ENCODE measurements at places on chromosomes 3 and 15. TPM values are rescaled to one million over a fixed set of nuclear protein-coding genes. Genes with fewer than 3 reads are reported as not detected.
A peak's percentile ranks its signal among the peaks of the same experiment; 100 is the strongest.

The SAXO2 gene
- 14.3 TPM for total RNA-seq

The ARNT2 gene
- total RNA-seq: not detected

The LOXL1 gene
- total RNA-seq: 3.5 TPM

The YEATS2 gene
- 48.7 TPM for total RNA-seq

The RLBP1 gene
- not detected for total RNA-seq

The INKA1 gene
- 0.60 TPM for total RNA-seq

The TRH gene
- total RNA-seq: not detected

The RTP4 gene
- 18.9 TPM for total RNA-seq

The CDHR4 gene
- total RNA-seq: 0.08 TPM

GRCh38 chr3:177642804-177643125 lies 445.5 kb upstream of the TBL1XR1 start:
- peaks cover 48% of the 10 kb centered on the region for H3K4me1 ChIP-seq
- peaks cover 6% of the 10 kb centered on the region for H3K36me3 ChIP-seq
- no peaks in the 10 kb centered on the region for H3K27me3 ChIP-seq
- H3K4me3 ChIP-seq: no peak overlapping the region
- H3K27ac ChIP-seq: peak overlapping the region; percentile 70
- DNase-seq: peak; percentile 8

DNA sequence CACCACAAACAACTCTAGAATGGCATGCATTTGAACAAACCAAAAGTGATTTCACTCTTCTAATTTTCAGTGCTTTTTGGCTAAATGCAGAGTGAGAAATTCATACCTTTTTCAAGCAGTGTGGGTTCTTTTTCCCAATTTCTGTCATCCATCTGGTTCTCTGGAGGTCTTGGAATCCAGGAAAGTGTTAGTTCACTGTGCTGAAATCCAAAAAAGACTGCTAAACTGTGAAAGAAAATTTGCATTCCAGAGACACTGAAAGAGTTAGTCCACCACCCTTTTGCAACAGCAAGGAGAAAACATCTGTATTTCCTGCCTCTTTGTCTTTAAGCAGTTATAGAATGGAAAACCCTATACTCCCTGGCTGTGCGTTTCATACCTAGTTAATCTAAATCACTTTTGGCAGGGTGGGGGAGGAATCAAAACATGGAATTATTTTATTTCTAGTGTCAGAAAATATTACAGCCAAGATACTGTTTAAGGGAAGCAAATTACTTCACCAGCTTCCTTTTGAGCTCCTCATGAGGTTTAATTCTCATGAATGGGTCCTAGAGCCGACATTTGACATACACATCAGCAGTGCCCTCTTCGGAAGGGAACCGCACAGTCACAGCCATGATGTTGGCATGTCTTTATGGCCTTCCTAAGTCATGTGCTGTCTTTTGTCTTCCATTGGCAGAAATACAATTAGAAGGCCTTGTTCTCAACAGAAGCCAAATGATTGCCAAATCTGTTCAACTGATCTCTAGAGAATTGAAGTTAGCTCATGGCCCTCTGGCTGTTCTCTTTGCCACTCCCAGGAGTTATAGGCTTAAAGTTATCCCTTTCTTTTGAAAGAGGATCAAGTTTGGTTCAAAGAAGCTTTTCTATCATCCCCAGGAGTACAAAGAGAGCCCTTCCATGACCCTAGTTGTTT lies 317.7 kb upstream of the TPRG1 start:
- no peaks in the 10 kb centered on the region for H3K27me3 ChIP-seq
- H3K4me3 ChIP-seq: no peak overlapping the region
- H3K4me1 ChIP-seq: no peaks in the 10 kb centered on the region
- DNase-seq: no peak
- no peaks in the 10 kb centered on the region for H3K36me3 ChIP-seq

GRCh38 chr3:11375333-11376088 lies 103.3 kb downstream of the ATG7 start:
- H3K4me1 ChIP-seq: peaks cover 4% of the 10 kb centered on the region
- H3K27ac ChIP-seq: no peak overlapping the region
- H3K36me3 ChIP-seq: peaks cover 9% of the 10 kb centered on the region
- no peak overlapping the region for H3K4me3 ChIP-seq

- no peak overlapping the region for H3K27ac ChIP-seq
- H3K4me1 ChIP-seq: no peaks in the 10 kb centered on the region
- H3K36me3 ChIP-seq: no peaks in the 10 kb centered on the region
- H3K4me3 ChIP-seq: no peak overlapping the region
These were observed 84.3 kb downstream of the ADAMTS7 start for GRCh38 chr15:78726870-78727551.

GRCh38 chr3:16388850-16389441 lies 123.9 kb downstream of the OXNAD1 start:
- H3K27ac ChIP-seq: no peak overlapping the region
- H3K4me3 ChIP-seq: no peak overlapping the region
- DNase-seq: no peak
- peaks cover 20% of the 10 kb centered on the region for H3K4me1 ChIP-seq
- H3K36me3 ChIP-seq: peaks cover 59% of the 10 kb centered on the region
- H3K27me3 ChIP-seq: no peaks in the 10 kb centered on the region

DNA sequence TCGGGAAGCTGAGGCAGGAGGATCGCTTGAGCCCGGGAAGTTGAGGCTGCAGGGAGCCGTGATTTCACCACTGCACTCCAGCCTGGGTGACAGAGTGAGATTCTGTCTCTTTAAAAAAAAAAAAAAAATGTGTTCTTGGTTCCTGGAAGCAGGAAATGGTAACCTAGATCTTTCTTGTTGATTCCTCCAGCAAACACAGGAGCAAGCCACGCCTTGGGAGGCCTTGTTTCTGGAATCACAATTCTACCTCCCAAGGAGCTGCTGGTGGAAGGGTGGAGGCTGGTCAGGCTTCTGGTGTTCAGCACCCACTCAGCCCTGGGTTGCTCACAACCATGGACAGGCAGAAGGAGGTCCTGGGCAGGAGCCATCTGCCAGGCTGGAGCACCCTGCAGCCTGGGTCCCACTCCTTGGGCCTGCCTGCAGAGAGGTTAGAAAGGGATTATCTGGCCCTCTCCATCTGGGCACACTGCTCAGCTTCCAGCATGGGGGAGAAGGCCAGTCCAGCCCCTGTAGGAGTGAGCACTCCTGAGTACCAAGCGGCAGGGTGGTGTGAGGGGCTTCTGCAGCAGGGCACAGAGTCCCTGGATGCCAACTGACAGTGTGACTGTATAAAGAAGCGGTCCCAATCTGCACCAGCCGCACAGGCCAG lies 65.6 kb downstream of the ABTB1 start:
- peaks cover 8% of the 10 kb centered on the region for H3K4me1 ChIP-seq
- no peak overlapping the region for H3K4me3 ChIP-seq
- no peaks in the 10 kb centered on the region for H3K36me3 ChIP-seq
- no peak for DNase-seq
- peaks cover 16% of the 10 kb centered on the region for H3K27me3 ChIP-seq

DNA sequence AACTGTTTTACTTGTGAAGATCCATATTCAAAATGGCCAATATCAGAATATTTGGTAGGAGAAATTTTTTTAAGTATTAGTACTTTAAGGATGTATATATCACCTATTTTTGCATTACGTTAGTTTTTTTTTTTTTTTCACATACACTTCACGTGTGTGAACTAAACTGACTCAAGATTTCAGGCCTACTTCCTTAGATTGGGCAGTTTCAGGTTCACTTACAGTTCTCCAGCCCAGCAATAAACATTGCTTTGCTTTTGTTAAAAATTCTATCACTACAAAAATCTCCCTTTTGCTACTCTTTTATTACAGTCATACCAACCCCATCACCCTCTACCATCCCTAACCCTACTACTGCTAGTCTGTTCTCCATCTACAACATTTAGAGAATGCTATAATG lies 183.6 kb downstream of the KCNH8 start:
- H3K27ac ChIP-seq: no peak overlapping the region
- H3K4me3 ChIP-seq: no peak overlapping the region
- DNase-seq: no peak
- H3K4me1 ChIP-seq: no peaks in the 10 kb centered on the region

GRCh38 chr3:175073219-175073905 lies 214.2 kb downstream of the NAALADL2 start:
- H3K36me3 ChIP-seq: no peaks in the 10 kb centered on the region
- no peaks in the 10 kb centered on the region for H3K4me1 ChIP-seq
- no peak for DNase-seq

GRCh38 chr3:95705786-95706418 lies 1108.5 kb upstream of the EPHA6 start:
- H3K27ac ChIP-seq: peak overlapping the region; percentile 32
- peaks cover 3% of the 10 kb centered on the region for H3K4me1 ChIP-seq

DNA sequence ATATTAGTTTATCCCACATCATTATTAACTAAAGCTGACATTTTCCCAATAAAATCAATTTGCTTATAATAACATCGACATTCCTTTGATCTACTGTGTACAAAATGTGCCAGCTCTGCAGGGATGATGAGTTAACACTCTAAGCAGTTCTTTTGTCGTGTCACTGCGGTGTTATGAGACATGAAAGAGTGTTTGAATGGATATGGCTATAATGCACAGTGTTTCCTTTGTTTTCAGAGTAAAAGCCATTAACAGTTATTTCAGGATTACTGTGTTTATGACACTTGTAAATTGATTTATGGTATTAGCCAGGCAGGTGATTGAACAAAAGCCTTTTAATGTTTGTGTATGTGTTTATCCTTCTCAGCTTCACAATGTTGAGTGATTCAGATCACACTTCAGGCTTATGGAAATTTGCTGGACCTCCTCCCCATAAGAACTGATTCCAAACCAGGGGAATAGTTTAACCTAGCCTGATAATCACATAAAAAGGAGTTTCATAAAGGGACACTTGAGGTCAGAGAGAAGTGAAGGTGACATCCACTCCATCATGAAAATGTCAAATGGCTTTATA lies 115.7 kb downstream of the CHL1 start:
- DNase-seq: no peak
- no peak overlapping the region for H3K27ac ChIP-seq
- H3K27me3 ChIP-seq: peaks cover 4% of the 10 kb centered on the region
- no peaks in the 10 kb centered on the region for H3K36me3 ChIP-seq
- H3K4me3 ChIP-seq: no peak overlapping the region

GRCh38 chr15:70037292-70037640 lies 60.5 kb downstream of the TLE3 start:
- no peaks in the 10 kb centered on the region for H3K4me1 ChIP-seq
- H3K27me3 ChIP-seq: peaks cover 7% of the 10 kb centered on the region
- H3K36me3 ChIP-seq: no peaks in the 10 kb centered on the region
- no peak for DNase-seq

DNA sequence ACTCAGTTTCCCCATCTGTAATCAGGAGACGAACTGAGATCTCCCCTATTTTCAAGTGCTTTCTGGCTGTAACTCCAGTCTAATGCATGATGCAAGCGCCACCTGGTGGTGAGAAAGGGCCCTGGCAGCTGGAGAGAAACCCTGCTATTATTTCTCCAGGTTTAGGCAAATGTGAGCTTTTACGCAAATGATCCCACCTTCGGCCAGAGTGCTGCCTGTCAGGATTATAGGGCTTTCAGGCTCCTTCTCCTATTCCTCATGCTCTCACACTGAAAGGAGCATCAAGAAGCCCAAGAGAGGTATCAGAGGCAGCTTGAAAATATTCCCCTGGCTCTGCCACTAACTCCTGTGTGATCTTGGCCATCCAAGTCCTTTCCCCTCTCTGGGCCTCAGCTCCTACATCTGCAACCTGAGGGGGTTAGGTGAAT lies 93.9 kb upstream of the RASGRF1 start:
- DNase-seq: peak; percentile 75
- no peak overlapping the region for H3K27ac ChIP-seq
- H3K36me3 ChIP-seq: no peaks in the 10 kb centered on the region
- peaks cover 4% of the 10 kb centered on the region for H3K27me3 ChIP-seq
- H3K4me1 ChIP-seq: no peaks in the 10 kb centered on the region

DNA sequence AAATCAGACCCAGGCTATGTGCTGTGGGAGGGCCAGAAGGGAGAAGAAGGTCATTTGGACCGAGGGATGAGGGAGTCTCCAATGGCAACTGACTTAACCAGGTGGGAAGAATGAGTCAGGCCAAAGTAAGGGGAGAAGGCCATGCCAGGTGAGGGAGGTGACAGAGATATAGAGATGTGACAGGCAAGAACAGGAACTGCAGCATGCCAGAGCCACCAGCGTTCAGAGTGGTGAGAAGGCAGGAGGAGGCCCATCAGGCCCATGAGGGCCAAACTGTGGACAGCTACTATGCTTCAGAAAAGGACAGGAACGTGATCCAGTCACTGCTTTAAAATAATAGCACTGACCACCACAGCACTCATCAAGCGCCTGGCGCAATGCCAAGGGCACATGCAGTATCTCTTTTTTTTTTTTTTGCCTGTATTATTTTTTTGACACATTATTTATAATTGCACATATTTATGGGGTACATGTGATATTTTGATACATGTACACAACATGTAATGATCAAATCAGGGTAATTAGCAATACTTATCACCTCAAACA lies 154.3 kb upstream of the IGF1R start:
- DNase-seq: no peak
- no peaks in the 10 kb centered on the region for H3K36me3 ChIP-seq
- H3K4me1 ChIP-seq: no peaks in the 10 kb centered on the region
- no peak overlapping the region for H3K27ac ChIP-seq

- H3K36me3 ChIP-seq: no peaks in the 10 kb centered on the region
- no peak overlapping the region for H3K4me3 ChIP-seq
- H3K27ac ChIP-seq: no peak overlapping the region
- DNase-seq: no peak
These were observed 14.1 kb upstream of the APOD start for GRCh38 chr3:195597848-195598247.

DNA sequence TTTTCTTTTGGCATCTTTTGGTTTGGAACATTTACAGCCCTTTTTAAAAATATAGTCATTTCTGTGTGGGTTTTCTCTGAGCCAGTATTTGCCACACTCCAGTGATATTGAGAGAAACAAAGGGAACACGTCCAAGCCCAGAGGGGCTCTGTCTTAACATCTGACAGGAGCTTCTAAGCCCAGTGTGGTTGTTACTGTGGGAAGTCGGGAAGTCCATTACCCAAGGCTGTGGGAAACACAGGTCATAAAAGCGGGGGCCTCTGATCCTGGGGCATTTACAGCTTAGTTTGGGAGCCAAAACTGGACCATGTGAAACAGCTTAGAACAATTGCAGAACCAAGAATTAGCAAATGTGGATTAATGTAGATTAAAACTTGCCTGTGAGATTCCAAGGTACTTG lies 123.0 kb downstream of the PTPRG start:
- H3K36me3 ChIP-seq: no peaks in the 10 kb centered on the region
- no peak overlapping the region for H3K4me3 ChIP-seq
- no peak for DNase-seq
- H3K27me3 ChIP-seq: no peaks in the 10 kb centered on the region
- no peaks in the 10 kb centered on the region for H3K4me1 ChIP-seq
